SJSA1 (cell line): ENCODE measurements at places on chromosomes 6 and 20.

GRCh38 chr6:131918650-131919355, 32.4 kb downstream of the CCN2 start:
- DNase-seq, result no peak

GRCh38 chr6:7175462-7175861, 67.7 kb downstream of the RREB1 start:
- DNase-seq, result no peak

- DNase-seq, result no peak
These were observed 134.5 kb downstream of the PRND start for GRCh38 chr20:4856022-4856755.

DNA sequence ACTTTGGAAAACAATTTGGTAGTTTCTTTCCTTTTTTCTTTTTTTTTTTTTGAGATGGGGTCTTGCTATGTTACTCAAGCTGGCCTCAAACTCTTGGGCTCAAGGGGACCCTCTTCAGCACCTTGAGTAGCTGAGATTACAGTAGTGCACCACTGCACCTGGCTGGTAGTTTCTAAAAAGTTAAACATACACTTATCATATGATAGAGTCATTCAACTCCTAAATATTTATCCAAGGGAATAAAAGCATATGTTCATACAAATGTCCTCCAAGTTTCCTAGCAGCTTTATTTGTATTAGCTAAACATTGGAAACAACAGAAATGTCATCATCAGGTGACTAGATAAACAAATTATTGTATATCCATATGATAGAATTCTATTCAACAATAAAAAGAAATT, 213.9 kb downstream of the LRFN2 start:
- no peak for DNase-seq

DNA sequence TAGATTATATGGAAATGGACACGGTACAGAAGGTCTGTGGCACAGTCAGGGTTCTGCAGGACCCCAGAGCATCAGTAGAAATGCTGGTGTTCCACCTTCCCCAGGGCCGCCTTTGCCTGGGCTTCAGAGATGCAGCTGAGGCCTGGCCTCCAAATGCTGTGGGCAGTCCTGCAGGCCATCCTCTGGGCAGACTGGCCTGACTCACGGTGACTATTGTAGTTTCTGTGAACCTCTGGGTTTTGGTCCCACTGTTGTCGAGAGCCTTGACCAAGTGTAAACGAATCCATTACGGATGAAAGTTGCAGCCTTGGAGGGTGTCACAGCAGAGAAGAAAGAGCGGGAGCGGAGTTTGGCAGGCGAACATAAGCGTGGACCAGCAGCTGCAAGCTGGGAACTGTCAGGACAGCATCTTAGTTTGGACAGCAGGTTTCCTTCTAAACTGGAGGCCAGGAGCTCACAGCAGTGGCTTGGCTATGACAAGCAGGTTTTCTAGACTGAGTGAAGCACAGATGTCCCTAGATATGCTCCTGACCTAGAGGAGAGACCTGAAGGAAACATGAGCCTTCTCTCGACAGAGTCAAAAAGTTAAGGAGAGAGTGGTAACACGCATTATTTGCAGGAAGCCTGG, 46.2 kb upstream of the BCLAF1 start:
- DNase-seq, result no peak

DNA sequence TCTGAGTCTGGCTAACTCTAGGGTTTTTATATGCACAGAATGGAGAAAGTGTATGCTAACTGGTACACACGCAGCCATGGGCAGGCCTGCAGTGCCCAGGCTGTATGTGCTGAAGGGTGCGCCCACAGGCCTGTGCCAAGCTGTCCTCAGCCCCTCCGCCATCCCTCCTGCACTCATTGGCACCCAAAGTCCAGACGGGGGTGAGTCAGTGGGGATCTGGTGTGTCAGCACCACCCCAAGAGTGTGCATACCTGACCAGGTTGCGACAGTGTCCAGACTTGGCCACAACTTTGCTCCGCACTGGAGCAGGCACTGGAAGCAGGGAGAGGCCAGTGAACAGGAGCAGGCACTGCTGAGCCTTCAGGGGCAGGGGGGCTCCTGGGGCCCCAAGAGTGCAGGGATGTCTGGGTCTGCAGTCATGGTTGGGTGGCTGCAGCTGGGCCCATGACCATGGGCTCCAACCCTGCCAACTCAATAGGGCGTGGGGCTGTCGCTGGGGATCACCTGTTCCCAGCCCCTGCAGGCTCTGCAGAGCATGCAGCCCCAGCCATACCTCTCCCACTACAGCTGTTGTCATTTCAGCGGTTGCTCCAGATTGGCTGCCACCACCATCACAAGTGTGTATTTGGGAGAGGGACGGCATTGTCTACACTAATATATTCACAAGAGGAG, 717.8 kb downstream of the EPHA7 start:
- no peak for DNase-seq

DNA sequence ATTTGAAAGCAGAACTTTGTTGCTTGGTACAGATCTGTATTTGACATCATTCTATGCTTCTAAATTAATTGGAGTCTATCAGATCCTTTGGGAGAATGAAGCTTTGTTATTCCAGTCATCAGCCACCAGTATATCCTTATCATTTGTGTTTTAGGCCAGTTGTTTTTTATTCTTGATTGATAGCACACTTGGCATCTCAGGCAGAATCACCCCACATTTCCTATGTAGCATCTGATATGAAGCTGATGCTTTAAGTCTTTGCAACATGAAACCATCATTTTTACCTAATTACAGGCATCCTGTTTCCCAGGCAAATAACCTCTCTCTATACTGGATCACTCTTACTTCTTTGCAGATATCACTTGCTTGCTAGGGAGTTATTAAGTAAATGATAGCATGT, 20.7 kb upstream of the RNGTT start:
- no peak for DNase-seq

DNA sequence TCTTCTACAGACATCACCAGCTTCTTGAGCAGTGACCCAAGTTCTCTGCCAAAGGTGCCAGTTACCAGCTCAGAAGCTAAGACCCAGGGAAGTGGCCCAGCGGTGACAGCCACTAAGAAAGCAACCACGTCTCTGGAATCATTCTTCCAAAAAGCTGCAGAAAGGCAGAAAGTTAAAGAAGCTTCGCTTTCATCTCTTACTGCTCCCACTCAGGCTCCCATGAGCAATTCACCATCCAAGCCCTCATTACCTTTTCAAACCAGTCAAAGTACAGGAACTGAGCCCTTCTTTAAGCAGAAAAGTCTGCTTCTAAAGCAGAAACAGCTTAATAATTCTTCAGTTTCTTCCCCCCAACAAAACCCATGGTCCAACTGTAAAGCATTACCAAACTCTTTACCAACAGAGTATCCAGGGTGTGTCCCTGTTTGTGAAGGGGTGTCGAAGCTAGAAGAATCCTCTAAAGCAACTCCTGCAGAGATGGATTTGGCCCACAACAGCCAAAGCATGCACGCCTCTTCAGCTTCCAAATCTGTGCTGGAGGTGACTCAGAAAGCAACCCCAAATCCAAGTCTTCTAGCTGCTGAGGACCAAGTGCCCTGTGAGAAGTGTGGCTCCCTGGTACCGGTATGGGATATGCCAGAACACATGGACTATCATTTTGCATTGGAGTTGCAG, 15.2 kb downstream of the GTPBP2 start:
- no peak for DNase-seq

GRCh38 chr6:143999406-143999805, 8.7 kb downstream of the PLAGL1 start:
- DNase-seq, result no peak

DNA sequence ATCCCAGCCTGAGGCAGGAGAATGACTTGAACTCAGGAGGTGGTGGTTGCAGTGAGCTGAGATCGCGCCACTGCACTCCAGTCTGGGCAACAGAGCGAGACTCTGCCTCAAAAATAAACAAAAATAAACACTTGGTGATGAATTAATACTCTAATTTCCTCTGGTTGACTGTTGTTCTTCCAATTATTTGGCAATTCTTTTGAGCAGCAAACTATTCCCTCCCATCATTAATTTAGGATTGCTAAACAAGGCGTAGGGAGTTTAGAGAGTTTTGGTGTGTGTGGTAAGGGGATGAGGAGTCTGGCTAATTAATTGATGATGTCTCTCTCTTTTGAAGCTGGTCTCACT, 2.7 kb upstream of the ID1 start:
- peak; percentile 70 for DNase-seq

- no peak for DNase-seq
These were observed 11.5 kb downstream of the GNL1 start for GRCh38 chr6:30544666-30545272.

DNA sequence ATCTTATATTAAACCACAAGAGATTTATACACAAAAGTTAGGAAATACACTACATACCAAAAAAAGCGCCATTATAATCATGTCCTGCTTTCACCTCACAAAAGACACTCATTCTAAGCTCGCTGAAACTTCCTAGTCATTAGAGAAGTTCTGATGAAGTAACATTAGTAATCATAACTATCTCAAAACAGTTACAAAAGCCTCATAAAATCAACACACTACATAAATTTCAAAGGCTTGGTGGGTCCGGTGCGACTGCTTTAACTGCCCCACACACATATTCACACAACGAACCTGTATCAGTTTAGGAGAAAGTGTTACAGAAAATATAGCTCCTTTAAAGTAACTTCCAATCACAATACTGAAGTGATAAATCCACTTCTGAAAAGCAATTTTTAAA, 1.9 kb downstream of the PHIP start:
- DNase-seq, result no peak
